Omental fat pad (tissue), 4 donors: ENCODE measurements at places on chromosomes 5 and 9.

DNA sequence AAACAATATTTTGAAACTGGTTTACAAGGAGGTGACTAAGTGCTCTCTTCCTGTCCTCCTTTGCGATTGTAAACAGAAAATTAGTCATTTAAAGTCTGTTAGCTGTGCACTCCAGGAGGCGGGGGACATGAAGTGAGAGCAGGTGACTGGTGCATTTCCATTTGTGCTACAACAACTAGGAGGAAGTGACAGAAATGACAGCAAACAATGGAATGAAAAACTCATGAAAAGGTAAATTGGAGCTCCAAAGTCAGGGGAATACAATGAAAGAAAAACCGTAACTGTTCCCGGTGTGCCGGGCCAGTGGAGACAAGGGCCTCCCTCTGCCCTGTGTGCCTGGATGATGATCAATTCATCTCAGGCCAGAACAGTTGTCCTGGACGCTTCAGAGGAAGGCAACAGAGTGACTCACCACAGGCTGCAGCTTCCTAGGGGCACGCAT is 439.9 kb downstream of the GADD45G start:
- no peak for DNase-seq

GRCh38 chr5:885529-885928 is 7.1 kb downstream of the BRD9 start:
- DNase-seq = no peak

GRCh38 chr9:129748249-129748648 is 4.6 kb downstream of the PTGES start:
- no peak for DNase-seq

DNA sequence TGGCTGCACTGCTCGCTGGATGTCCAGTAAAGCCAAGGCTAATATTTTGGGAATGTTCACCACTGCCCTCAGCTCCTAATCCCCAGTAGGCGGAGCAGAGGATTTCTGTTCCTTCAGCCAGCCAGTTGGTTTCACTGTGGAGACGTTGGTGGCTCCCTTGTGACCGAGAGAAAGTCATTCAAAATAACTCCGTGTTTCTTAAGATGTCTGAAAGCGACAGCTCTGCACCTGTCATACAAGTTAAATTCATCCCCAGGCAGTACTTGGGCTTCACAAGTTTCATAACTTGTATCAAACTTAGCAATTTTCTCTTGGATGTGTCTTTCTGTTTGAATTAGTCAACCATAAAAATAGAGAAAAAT is 382 bp upstream of the CDKN2B start:
- DNase-seq = no peak

GRCh38 chr9:71822456-71822855 is 54.1 kb upstream of the CEMIP2 start:
- no peak for DNase-seq

GRCh38 chr5:10467281-10468198 is 25.9 kb downstream of the ROPN1L start:
- DNase-seq = no peak

- no peak for DNase-seq
Observed at GRCh38 chr9:126058591-126058990, 268.0 kb upstream of the MVB12B start.

GRCh38 chr9:135130207-135130976 is 42.9 kb downstream of the OLFM1 start:
- DNase-seq = no peak

- no peak for DNase-seq
Observed at GRCh38 chr9:69076550-69076949, 41.0 kb downstream of the FXN start.

DNA sequence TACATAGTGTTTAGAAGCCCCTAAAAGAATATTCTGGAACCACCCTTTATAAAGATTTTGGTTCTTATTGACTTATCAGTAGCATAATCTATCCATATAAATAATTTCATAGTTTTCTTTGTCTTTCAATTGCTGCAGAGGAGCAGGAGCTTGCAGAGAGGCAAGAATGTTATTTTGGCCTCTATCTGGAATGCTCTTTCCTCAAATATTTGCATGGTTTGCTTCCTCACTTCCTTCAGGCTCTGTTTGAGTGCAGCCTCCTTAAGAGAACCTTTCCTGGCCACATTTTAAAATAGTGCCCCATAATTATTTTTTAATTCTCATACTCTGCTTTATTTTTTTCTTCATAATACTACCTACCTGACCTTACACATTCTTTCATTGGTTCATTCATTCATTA is 1.5 kb downstream of the C5 start:
- DNase-seq = no peak

GRCh38 chr5:154309371-154309745 is 118.8 kb downstream of the GALNT10 start:
- DNase-seq = no peak

DNA sequence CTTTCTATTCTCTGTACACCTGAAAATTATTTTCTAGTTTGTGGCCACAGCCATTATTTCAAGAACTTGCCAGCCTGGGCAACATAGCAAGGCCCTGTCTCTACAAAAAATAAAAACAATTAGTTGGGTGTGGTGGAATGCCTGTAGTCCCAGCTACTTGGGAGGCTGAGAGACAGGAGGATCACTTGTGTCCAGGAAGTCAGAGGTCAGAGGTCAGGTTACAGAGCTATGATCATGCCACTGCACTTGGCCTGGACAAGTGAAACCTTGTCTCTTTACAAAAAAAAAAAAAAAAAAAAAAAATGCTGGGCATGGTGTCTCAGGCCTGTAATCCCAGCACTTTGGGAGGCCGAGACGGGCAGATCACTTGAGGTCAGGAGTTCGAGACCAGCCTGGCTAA is 58.3 kb downstream of the HMGCR start:
- no peak for DNase-seq

- DNase-seq = no peak
Observed at GRCh38 chr5:151931260-151931659, 6.6 kb upstream of the GLRA1 start.

DNA sequence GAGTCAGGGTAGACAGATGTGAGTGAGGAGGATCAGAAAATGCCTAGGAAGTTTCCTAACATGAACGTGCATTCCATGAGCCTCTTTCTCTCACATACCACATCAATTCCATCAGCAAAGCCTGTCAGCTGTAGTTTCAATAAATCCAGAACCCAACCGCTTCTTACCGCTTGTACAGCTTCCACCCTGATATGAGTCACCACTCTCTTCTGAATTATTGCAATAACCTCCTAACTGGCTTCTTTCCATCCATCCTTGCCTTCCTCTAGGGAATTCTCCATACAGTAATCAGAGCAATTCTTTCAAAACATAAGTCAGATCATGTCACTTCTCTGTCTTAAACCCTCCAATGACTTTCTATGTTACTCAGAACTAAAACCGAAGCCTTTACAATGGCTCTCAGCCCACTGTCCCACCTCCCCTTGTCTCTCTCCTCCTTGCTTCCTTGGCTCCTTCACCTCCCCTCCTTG is 8.1 kb upstream of the RAD23B start:
- DNase-seq = no peak

- no peak for DNase-seq
Observed at GRCh38 chr9:8605096-8605495, 805.5 kb upstream of the DMAC1 start.

DNA sequence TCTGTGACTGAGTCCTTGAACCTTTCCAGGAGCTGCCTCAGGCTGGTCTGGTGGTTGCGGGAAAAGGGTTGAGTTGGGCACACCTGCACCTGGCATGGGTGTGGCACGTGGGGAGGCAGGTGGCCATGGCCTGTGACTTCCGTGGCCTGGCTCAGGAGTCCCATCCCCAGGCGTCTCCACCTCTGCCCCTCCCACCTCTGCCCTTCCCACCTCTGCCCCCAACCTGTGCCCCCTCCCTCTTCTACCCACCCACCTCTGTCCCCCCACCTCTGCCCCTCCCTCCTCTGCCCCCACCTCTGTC is 1.9 kb upstream of the QRFP start:
- DNase-seq = no peak

GRCh38 chr5:36768450-36768849 is 108.1 kb upstream of the NIPBL start:
- no peak for DNase-seq

DNA sequence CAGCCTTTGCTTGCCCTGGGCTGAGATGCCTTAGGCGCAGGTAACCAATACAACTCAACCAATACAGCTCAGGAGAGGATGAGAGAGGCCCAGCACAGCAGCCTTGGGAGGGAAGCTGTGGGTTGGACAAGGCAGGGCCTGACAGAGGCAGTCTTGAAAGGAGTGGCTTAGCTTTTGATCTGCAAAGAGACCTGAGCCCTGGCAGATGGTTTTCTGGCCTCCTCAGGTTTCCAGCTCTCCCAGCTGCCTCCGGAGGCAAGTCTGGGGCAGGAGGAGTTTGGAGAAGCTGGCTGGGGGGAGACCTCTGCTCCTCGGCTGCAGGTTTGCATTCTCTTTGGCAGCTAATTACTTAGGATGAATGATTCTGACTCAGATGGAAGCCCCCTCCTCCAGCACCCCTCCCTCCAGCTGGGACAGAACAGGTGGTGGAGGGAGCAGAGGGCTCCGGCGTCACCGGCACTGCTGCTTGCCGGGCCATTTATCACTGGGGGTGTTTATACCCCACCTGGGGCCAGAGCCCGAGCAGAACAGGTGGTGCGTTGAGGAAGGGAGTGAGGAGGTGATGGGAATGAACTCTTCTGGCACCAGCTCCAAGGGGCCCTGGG is 50.8 kb downstream of the TSPAN17 start:
- no peak for DNase-seq
